GM03348 (cell line): ENCODE measurements at places on chromosomes 6 and 20.

GRCh38 chr20:54661880-54662465 lies 186.6 kb downstream of the DOK5 start:
- DNase-seq: no peak

GRCh38 chr20:47189060-47189459 lies 167.4 kb downstream of the ZMYND8 start:
- peak; percentile 58 for DNase-seq

DNA sequence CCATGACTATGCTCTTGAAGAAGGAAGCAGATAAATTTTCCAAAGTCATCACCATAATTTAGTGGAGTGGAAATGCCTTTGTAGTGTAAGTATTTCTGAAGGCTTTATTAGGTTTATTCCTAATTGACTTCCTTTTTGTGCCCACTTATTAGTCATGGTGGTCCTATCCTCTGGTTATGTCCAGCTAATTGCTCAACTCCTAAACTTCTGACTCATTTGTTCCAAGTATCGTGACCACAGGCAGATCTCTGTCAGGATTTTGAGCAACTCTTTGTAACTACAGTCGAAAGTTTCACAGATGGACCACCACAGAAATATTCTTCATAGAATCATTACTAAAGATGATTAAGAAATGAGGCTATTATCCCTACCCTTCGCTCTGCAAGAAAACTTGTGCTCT lies 315.6 kb upstream of the PTCHD4 start:
- DNase-seq: no peak

DNA sequence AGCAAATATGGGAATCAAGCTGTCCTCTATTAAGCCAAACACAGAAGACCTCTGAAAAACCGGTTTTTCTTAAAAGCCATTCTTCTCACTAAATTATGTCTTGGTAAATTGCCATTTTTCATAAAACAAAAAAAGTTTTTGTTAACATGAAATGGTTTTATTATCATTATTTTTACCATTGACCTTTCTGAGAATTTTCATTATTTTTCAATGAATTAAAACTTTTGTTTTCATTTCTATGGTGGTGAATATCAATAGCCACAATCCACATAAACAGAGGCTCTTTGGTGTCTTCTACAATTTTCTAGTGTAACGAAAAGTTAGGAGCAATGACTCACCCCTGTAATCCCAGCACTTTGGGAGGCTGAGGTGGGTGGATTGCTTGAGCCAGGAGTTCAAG lies 2.1 kb downstream of the SF3B5 start:
- no peak for DNase-seq

DNA sequence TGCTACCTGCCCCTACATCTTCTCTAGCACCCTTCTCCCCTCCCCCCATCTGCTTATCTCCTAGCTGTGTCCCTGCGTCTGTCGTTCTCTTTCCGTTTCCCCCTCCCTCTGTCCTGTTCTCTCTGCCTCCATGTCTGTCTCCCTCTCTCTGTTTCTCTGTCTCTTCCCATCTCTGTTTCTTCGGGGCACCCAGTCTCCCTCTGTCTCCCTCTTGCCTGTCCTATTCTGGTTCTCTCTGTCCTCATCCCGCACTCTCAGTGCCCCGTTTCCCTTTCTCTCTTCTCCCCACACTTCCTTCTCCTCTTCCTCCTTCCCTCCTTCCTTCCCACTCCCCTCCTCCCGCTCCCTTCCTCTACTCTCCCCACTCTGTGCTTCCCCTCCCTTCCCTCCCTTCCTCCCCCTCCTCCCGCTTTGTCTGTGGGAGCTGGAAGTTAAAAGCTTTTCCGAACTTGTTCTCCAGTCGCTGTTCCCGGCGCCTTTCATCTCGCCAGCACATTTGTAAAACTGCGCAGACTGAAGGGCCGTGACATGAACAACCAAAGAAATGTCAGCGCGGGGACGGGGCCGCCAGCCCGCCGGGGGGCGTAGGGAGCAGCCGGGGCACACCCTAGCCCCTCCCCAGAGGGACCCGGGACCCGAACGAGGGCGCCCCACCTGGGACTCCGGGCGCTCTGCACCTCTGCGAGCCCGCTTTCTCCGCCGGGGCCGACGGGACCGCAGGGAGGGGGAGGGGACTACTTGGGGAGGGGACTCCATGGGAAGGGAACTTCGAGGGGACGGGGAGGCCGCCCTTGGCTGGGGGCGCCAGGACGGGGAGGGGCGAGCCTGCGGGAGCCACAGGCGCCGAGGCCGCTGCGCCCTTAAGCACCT lies 4.0 kb upstream of the CDH22 start:
- DNase-seq: no peak

DNA sequence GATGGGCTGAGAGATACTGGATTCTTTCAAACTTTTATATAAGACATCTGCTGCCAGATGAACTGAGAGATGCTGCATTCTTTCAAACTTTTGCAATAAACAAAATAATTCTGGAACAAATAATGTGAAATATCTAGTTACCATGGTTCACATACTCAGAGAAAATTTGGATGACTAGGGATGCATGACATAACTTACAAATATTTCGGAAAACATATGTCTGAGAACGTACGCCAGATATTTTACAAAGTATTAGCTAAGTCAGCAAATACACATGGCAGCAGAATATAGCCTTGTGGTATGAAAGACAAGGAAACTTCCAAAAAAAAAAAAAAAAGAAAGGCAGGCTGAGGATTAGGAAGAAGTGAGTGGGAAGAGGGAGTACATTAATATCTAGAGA lies 113.3 kb upstream of the TRAF3IP2 start:
- peak; percentile 53 for DNase-seq
